NCI-H774 (cell line): ENCODE measurements at places on chromosomes 11 and 22.
A peak's percentile ranks its signal among the peaks of the same experiment; 100 is the strongest.

DNA sequence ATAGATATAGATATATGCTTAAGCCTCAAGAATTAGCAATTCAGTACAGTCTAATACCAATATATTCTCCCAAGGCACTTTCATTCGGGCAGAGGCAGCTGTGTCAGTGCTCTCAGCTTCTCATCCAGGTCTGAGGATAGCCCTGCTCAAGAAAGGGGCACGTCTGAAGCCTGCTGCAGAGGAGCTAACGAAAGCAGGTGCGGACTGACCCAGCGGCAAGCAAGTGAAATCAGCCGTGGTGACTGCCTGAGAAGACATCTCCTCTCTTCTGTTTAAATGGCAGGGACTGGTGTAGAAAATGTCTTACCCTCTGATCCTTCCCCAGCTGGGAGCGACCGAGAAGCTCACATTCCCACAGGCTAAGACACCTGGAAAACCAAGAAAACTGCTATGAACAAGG lies 468.6 kb downstream of the BRD1 start:
- no peak for DNase-seq

DNA sequence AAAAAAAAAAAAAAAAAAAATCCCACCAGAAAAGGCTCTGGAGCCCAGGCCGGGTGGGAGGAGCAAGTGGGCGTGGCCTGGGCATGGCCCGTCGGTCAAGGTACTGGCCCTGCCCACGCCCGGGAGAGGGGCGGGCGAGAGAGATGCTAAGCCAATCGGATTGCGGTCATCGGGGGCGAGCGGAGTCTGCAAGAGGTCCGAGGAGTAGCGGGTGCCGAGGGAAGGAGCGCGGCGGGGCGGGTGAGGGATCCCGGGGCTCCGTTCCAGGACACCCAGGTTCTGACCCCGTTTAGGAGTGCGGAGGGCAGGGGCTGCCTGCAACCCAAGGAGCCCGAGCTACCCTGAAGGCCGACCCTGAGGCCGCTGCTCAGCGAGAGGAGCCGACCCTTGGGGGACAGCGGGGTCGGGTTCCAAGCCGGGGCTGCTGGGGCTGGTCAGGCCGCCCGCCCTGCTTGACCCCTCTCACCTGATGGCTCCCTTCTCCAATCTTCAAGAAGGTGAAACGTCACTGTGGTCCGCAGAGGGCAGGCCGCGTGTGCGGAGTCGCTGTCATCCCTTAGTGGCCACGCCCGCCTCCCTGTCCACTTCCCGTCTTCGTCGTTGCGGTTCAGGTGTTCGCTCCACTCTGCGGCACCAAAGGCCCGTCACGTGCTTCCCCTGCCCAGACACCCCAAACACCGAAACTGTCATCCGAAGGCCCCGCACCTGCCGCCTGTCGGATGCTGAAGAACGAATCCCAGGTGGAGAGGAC lies 11.1 kb upstream of the TAB1 start:
- peak; percentile 43 for DNase-seq

- no peak for DNase-seq
These were observed 38.0 kb downstream of the BCR start for GRCh38 chr22:23218053-23218866.

DNA sequence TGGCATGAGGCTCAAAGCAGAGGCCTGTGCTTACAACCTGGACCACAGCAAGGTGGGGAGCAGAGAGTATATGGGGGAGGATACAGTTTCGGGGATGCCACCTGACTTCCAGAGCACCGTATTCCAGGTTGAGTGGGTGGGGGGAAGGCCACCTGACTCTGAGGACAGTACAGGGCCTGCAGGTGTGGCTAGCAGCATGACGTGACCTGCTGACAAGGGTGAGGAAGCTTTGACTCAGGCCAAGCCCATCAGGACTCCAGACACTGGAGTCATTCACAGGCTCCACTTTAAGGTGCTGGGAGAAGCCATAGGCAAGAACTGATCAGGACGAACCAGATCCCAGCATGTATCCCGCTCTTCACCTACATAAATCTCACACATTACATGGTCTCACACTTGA lies 34.6 kb upstream of the CRTAM start:
- no peak for DNase-seq

- no peak for DNase-seq
These were observed 65.9 kb upstream of the HMGXB4 start for GRCh38 chr22:35191412-35191811.

DNA sequence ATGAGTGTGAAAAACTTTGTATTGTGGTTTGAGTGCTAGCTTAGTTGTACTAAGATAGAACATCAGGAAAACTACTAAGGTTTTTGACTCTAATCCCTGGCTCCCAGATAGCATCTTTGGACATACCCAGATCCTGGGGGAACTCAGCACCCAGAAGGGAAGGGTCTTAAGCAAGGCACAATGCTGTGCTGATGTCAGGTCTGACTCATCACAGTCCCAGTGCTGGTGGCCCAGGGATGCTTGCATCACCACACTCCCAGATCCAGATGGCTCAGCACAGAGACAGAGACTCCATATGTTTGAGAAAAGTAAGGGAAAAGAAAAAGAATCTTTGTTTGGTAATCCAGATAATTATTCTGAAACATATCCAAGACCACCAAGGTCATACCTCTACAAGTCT lies 18.3 kb upstream of the OR56A3 start:
- no peak for DNase-seq

DNA sequence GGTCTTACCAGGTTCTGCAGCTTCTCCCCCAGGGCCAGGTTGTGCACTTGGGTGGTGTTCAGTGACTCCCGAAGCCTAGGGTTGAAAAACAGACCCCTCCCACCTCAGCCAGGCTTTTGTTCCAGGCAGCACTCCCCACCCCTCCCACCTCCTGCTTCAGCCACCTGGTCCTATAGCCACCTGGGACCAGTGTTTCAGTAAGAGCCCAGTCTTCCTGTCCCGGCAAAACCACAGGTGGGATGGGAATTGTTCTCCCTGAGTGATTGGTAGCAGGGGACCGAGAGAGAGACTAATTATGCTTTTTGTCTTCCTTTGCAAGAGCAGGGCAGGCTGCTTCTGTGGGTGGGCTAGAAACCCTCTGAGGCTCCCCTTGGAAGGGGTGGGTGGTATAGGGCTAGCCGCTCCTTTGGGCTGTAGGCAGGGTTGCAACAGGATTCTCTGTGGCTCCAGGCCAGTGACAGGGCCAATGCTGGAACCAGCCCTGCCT lies 8.5 kb upstream of the NAALADL1 start:
- DNase-seq = no peak

DNA sequence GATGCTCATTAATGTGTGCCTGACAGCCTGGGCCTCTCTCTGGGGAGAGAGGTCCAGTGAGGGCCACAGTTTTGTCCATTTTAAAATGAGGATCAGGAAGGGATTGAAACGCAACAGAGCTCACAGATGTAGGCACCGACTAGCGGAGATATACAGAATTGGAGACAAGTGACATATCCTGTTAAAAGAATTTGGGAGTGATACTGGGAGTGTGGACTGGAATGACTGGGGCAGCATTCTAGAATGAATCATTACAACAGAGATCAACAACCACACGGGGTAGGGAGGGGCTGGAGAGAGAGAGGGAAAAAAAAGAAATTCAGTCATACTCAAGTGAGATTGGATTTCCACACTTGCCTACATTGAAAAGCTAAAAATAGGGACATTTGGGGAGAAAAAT lies 2.5 kb upstream of the NCAM1 start:
- no peak for DNase-seq

- no peak for DNase-seq
These were observed 32.4 kb upstream of the CD44 start for GRCh38 chr11:35106595-35106994.

- no peak for DNase-seq
These were observed 197.0 kb upstream of the CADM1 start for GRCh38 chr11:115700981-115701875.

DNA sequence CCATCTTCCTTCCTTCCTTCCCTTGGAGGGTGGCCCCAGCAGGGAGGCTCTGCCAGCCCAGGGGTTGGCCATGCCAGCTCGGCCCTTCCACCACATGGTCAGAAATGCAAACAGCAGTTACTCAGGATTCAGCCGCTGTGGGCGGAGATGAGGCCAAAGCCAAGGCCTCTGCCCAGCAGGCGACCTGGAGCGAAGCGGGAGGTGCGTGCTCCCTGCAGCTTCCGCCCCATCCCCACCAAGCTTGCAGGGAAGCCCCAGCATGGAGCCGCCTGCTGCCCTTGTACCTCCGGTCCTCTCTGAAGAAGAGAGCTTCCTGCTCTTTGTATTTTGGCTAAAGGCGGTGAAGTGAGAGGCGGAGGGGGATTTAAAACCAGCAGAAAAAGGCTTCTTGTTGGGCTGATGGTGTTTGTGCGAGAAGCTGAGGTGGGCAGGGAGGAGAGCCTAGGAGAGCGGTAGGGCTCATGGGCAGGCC lies 50.4 kb downstream of the ANO1 start:
- DNase-seq = no peak

GRCh38 chr11:35146074-35146521 lies 7.1 kb downstream of the CD44 start:
- DNase-seq = no peak

- DNase-seq = no peak
These were observed 12.9 kb downstream of the MS4A10 start for GRCh38 chr11:60797846-60798630.

DNA sequence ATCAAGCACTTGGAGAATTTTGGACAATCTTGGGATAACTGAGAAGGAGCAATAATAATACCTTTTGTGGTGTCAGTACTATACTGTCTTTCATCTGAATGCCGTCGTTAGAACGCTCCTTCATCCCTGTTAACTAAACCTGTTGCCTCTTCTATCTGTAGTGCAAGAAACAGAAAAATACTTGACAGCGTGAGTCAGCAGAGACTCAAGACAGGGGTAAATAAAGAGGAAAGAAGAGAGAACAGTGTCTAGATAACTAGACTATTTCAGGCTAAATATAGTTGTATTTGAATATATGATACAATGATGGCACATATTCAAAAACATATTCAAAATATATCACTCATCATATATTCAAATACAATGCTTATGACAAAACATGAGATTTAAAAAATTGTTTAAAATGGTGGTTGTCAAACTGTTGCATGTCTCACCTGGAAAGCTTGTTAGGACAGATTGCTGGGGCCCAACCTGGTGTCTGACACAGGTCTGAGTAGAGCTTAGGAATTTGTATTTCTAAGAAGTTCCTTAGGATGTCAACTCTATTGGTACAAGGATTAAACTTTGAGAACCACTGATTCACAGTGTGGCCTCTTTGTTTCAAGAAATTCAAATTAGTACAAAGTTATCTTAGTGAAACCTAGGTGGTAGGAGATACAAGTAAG lies 17.4 kb downstream of the OOSP4A start:
- DNase-seq = no peak

GRCh38 chr11:129595038-129595962 lies 219.7 kb downstream of the BARX2 start:
- DNase-seq = no peak

DNA sequence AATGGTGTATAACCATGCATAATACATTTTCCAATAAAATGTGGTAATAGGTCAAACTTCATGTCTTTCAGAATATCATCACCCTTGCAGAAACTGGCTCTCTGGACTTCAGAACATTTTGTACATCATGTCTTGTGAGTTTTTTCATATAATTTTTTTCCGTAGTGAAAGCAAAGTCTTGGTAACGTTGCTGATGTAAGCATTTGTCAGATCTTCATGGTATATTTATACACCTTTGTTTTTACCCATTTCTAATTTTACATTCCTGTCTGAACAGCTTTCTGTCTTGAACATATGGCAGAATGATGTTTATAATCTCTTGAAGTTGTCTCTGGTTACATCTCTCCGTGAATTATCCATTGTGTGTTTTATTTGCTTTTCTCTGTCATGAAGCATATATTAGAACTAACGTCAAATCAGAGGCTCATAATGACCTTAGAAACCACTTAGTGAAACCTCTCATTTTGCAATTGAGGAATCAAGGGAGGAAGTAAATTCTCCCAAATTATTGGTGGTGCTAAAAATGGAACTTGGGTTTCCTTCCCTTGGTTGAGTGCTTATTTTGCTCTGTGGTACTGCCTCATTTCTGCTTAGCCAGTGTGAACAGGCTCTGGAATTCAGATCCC lies 37.4 kb downstream of the CSRP3 start:
- peak; percentile 75 for DNase-seq

GRCh38 chr11:70174547-70175235 lies 28.4 kb upstream of the FADD start:
- no peak for DNase-seq

DNA sequence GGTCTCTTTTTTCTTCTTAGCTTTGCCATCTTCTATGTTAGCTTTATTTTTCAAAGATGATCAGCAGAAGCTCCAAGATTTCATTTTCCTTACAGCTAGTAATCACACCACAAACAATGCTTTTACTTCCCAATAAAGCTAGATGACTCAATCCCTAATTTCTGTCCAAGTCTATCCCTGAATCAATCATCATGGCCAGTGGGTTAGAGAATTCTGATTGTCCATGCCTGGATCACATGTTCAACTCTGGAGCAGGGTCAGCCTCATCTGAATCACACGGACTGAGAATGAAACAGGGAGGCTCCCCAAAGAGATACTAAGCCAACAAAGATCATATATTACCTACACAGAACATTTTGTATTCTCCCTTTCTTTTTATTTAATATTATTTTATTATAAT lies 79.6 kb downstream of the BBOX1 start:
- no peak for DNase-seq

DNA sequence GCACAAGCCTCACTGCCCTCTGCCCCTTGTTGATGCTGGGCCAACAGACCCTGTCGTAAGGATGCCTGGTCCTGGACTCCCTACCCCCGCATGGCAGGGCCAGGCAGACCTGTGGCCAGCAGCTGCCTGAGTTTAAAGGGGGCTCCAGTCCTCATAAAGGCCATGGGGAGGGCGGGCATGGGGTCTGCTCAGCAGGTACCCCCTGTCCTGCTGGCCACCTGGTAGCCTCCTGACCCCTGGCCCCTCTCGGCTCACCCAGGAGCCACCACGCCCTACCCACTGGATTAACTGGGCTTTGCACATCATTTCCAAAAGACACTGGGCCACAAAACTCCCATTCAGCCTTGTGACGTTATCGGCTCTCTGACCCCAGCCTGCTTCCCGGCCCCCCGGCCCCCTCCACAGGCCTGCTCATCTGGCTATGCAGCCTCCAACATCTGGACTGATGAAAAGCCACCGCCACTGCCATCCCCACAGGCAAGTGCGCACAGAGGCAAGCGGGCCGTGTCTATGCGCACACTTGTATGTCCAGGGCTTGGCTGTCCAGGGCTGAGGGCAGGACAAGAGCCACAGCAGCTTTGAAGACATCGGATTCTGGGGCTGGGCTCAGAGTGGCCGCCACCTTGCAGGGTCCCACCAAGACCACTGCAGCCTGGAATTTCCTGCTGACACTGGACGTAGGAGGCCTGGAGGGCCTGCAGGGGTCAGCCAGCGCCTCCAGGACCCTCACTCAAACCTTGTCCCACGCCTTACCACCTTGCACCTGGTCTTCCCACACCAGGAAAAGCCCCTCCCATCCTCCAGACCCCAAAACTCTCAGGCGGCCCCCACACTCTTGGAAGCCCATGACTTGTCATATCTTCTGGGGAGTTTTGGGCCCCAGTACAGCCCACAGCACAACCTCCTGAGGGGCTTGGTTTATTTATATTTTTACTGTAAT lies 48.7 kb downstream of the IGF2 start:
- no peak for DNase-seq

GRCh38 chr11:2095198-2095520 lies 44.0 kb downstream of the IGF2 start:
- no peak for DNase-seq

- no peak for DNase-seq
These were observed 7.8 kb upstream of the CD248 start for GRCh38 chr11:66324664-66325063.
